ENCODE measurements at places on chromosomes 5 and 9.

DNA sequence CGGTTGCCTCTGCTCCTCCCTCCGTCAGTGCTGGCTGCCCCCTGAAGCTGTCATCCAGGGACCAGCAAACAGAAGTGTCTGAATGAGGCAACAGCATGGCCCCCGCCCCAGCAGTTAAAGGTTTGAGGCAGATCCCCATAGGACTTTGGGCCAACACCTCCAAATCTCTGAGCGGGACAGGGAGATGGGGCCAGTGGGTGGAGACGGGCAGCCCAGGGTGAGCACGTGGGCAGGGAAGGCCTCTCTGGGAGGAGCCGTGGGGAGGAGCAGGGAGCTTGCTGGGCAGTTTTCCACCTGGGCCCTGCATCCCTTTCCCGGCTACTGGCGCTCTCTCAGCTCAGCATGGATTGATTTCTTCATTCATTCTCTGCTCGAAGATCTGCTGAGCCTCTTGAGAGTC, 39.1 kb upstream of the NOTCH1 start:
- no peak for DNase-seq

DNA sequence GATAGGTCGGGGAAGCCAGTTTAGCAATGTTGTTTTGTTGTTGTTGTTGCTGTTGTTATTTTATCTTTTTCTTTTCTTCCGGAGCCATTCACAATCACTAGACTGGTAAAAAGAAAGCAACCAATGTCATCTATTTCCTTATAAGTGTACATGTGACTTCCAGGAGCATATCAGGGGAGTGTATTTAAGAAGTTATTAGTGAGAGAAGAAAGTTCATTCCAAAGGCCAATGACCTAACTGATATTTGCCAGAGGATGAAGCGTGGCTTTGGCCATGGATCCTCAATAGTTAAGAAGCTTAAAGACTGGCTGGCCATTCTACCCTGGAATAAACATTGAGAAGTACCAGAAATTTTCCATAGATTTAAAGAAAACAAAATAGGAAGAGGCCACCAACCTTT, 341.4 kb upstream of the RFX3 start:
- no peak for DNase-seq

- DNase-seq = no peak
Measured at GRCh38 chr5:113770648-113771047, 257.2 kb downstream of the YTHDC2 start.

DNA sequence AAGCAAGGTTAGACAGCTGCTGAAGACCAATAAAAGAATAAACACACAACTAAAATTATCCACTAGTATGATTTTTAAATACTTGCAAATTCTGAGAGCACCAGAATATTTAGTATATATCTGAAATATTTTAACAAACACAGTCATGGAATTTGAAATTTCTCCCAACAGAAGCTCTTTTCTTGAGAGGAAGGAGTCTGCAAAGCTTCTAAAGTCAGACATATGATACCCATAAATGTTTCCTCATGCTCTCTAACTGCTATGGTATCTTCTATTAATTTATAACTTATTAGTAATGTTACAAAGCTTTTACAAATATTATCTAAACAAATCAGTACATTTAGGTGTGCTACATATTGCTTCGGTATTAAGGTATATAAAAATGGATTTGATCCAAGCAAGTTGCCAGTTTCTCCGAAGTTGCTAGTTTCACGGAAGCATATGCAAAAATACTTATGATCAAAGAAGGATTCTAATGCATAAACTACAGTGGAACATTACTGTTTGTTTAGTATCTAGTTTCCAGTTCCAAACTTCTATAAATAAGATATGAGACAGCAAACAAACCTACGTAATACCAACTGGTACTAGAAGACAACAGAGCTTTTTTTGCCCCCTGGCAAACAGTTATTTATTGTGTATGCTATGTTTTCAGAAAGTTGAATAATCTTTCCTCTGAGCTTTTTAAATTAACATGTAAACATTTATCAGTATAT, 22.0 kb downstream of the FNIP1 start:
- peak; percentile 59 for DNase-seq

- peak; percentile 71 for DNase-seq
Measured at GRCh38 chr5:672329-673160, 20.6 kb downstream of the TPPP start.

GRCh38 chr5:66511491-66511890, 84.7 kb upstream of the MAST4 start:
- DNase-seq = no peak
